NCI-H2081 (cell line): ENCODE measurements at places on chromosomes 12 and 14.

GRCh38 chr12:59600171-59600570 is 4.3 kb downstream of the SLC16A7 start:
- DNase-seq, result no peak

GRCh38 chr12:76300297-76300665 is 47.9 kb downstream of the BBS10 start:
- DNase-seq, result no peak

GRCh38 chr12:118493962-118494361 is 117.6 kb downstream of the SUDS3 start:
- DNase-seq, result no peak

DNA sequence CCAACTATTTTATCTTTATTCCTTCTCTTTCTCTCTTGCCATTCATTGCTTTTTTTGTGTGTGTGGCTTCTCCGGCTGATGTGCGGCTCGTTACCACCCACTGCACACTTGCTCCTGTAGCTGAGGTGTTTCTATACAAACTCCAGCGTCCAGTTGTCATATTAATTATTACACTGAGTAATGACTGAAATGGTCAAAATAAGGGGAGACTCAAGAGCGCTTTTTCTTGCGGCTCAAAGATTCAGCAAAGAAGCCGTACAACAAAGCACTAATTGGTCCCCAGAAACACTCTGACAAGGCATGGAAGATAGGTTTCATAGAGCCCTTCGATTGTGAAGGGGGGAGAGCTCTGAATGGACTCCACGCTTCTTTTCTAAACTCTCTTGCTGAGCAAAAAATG is 5.6 kb upstream of the ASCL1 start:
- peak; percentile 51 for DNase-seq

GRCh38 chr12:124829008-124829707 is 34.5 kb downstream of the SCARB1 start:
- DNase-seq, result no peak

GRCh38 chr14:104688505-104689108 is 811 bp upstream of the INF2 start:
- no peak for DNase-seq

DNA sequence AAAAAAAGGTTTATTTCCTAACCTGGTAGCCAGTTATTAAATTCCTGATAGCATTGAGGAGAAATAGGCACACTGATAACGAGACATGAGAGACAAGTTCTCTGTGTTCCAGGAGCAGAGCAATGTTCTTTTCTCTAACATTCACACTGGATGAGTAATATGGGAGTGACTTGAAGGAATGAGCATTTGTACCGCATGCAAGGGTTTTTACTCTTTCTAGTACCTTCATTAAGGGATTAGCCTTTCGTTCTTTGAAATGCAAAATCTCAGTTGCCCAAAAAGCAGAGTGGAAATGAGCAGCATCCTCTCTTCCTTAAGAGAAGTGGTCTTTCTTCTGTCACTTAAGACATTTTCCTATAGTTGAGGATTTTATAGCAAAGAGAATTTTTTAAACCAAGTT is 54.7 kb downstream of the FGD4 start:
- no peak for DNase-seq

- DNase-seq, result no peak
These were observed 515.7 kb downstream of the ETNK1 start for GRCh38 chr12:23140710-23141109.

GRCh38 chr14:33859306-33859705 is 91.6 kb downstream of the EGLN3 start:
- DNase-seq, result no peak

- peak; percentile 46 for DNase-seq
These were observed 19.0 kb upstream of the TCL1B start for GRCh38 chr14:95667249-95667693.

- no peak for DNase-seq
These were observed 34.3 kb upstream of the CHST11 start for GRCh38 chr12:104422441-104422840.

GRCh38 chr14:55038708-55039107 is 11.7 kb downstream of the SOCS4 start:
- no peak for DNase-seq

- DNase-seq, result no peak
These were observed 68.3 kb downstream of the SEC23A start for GRCh38 chr14:39034481-39035296.

GRCh38 chr12:118436002-118436730 is 59.8 kb downstream of the SUDS3 start:
- no peak for DNase-seq

DNA sequence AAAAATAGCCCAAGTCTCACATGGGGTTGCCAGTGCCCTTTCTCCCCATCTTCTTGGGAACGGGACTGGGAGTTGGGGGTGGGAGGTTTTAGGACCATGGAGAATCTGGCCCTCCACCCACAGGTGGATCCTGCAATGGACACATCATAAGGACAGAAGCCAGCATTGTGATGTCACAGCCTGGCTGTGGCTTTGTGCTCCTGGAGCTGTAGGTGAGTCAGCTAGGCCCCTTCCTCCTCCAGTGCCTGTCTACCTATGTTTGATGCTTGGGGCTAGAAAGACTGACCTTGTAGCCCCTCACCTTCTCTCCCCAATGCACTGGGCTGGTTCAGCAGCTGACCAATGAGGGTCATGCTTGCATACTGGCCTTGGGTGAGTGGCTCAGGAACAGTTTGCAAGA is at the start of gene CCDC197:
Gene CCDC197, plus strand, starts transcription at position 220 of the 400 bp plus-strand sequence. CDS start 831 bp downstream, outside the sequence.
- no peak for DNase-seq

DNA sequence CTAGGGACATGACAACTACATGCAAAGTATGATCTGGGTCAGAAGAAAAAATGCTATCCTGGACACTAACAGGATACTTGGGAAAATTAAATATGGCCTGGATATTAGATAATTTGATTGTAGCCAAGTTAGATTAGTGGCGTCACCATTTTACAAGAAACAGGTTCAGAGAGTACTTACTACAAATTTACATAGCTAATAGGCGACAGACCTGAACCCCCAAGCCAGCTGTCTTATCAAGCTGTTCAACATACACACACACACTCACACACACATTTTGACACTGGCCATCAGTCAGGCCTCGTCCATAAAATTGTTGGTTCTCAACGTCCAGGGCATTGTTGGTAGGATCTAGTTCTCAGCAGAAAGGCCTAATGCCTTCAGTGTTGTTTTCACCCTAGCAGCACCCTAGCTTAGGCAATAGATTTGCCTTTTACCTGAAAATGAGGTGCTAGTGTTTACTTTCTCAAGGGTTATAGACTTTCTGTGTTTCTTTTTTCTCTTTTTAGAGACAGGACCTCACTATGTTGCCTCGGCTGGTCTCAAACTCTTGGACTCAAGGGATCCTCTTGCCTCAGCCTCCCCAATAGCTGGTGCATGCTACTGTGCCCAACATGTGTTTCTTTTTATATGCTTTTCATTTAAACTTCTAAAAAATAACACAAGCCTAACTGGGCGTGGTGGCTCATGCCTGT is 3.3 kb upstream of the C14orf93 start:
- DNase-seq, result no peak

DNA sequence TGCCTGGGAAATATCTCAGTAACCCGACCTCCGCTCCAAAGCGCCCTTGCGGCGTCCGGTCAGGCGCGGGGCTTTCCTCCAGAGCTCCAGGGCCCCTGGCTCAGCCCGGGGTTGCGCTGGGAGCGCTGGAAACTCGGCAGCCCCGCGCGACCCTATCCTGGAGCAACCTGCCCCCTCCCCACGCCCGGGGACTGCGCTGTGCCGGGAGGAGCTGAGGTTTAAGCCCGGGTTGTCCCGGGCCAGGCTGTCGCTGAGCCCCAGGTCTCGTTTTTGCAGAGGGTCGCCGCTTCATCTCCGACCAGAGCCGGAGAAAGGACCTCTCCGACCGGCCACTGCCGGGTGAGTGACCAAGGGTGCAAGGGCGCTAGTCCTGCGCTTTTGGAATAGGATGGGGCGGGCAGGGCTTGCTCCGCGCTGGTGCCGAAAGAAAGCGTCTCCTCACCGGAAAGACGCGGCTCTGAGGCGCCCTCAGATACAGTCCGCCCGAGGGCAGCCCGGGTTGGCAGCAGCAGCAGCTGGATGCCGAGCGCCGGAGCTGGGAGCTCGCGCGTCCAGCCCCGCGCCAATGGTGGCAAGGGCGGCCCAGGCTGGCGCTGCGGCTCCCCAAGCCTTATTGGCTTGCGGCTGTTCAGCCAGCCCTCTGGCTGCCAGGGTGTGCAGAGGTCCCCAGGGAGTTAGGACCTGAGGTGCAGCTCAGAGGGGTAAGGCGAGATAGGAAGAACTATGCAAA is 1.5 kb downstream of the SPX start:
- peak; percentile 81 for DNase-seq

DNA sequence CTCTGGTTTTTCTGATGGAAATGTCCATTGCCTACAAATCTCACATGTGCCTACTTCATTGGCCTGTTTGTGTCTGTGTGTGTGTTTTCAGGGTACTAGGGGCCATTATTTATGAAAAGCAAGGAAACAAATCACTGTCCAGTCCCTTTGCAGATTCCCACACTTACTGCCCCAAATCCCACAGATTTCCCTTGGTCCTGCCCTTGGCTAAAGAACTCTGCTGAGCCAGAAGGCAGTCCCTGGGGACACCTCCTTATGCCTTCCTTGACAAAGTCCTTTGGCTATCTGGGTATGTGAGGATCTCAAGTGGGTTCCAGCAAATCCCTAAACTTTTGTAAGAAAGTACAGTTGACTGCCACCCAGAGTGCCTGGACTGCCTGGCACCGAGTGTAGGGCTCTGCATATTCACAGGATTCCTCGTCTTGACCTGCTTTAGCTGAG is 388.1 kb downstream of the BCAT1 start:
- no peak for DNase-seq

- DNase-seq, result peak; percentile 23
These were observed 15.9 kb downstream of the PACS2 start for GRCh38 chr14:105330491-105330895.

GRCh38 chr12:31843398-31844095 is 114.7 kb upstream of the AMN1 start:
- DNase-seq, result no peak

- DNase-seq, result no peak
These were observed 8.1 kb downstream of the LETMD1 start for GRCh38 chr12:51056242-51056641.

- no peak for DNase-seq
These were observed 155.6 kb upstream of the TMEM132C start for GRCh38 chr12:128111333-128111732.

DNA sequence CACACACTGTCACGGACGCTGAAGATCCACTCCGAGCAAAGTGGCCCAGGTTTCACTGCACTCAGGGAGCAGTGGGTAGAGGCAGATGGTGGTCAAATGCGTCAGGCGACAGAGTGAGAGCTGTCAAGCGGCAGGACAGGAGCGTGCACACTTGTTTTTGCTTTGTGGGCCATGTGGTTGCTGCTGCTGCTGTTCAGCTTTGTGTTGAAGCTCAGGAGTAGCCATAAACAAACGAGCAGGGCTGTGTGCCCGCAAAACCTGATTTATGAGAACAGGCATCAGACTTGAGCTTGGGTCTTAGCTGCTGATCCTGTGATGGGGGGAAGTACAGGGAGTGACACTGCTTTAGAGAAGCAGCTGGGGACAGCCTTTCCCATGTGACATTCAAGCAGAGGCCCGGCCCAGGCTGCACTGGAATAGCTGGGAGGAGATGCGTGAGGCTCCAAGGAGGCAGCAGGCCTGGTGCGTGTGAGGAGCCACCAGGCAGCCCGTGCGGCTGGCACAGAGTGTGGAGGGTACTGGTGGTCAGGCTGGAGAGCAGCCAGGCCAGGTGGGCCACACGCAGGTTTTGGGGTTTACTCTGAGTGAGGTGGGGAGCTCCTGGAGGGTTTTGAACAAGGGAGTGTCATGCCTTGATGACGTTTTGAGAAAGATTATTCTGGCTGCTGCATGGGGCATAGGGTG is 31.1 kb upstream of the ASPG start:
- DNase-seq, result no peak

DNA sequence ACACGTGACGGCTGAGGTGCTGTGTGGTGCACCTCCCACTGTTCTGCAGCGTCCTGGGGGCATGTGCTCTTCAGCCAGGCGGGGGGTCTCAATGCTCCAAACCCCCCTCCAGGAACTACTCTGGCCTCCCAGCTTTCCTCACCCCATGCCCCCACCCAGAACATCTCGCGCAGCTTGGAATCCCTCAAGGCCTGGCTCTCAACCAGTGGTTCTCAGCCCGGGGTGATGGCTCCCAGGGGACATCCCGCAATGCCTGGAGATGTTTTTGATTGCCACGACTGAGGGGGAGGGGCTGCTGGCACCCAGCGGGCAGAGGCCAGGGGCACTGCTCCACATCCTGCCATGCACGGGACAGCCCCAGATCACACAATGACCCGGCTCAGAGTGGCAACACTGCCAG is 78.9 kb upstream of the DICER1 start:
- no peak for DNase-seq

- DNase-seq, result peak; percentile 20
These were observed 30.9 kb upstream of the WDR89 start for GRCh38 chr14:63672417-63673180.

DNA sequence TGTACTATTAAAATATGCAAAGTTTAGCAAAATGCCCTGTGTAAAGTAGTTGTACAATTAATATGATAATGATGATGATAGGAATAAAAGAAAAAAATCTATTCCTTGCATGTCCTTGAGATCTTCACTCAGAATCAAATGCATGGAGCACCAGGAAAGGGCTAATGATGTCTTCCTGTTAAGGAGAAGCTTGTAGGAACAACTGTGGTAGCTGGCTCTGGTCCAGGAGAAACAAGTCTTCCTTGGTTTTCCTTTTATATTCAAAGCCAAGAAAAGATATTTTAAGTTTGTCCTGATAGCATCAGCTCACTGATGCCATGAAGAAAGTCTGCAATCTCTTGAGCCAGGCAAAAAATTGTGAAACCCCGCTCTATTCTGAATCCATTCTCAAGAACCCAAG is 138.9 kb downstream of the PIK3C2G start:
- no peak for DNase-seq

DNA sequence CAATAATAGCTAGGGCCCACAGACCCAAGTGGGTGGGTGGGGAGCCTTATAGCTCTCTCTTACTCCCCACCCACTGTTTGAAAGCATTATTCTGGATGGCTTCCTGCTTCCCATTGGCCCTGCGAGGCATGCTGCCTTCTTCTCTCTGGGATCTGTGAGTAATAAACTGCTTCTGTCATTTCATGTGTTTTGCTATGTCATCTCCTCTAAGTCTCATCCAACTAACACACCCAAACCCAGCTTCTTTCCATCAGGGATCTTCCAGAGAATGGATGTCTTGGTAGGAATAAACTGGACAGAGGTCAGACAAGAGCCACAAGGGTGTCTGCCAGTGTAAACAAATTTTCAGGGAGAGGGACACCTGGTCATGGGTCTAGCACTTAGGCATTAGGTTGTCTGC is 66.4 kb upstream of the BDKRB2 start:
- no peak for DNase-seq

DNA sequence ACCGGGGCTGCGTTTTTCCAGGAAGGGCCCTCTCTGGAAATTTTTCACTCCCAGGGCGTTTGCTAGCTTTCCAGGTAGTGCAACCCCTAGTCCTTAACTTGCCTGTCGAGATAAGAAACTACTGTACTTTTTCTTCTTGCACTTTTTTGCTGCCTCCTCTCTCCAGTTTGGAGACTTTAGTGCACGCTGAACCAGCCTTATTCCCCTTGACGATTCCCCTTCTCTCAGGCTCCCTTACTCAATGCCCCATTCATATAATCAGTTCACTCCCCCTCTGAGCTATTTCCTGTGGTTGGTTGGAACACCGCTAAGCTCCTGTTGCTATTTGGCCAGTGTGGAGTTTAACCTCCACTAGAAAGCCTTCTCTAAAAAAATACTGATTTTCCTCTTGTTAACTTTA is 682 bp downstream of the CREBL2 start:
- DNase-seq, result peak; percentile 38
